Fibroblast of skin of left biceps (primary cell): ENCODE measurements at places on chromosomes 12 and 14.

GRCh38 chr14:57617510-57617909, 123.9 kb upstream of the CCDC198 start:
- DNase-seq = no peak

DNA sequence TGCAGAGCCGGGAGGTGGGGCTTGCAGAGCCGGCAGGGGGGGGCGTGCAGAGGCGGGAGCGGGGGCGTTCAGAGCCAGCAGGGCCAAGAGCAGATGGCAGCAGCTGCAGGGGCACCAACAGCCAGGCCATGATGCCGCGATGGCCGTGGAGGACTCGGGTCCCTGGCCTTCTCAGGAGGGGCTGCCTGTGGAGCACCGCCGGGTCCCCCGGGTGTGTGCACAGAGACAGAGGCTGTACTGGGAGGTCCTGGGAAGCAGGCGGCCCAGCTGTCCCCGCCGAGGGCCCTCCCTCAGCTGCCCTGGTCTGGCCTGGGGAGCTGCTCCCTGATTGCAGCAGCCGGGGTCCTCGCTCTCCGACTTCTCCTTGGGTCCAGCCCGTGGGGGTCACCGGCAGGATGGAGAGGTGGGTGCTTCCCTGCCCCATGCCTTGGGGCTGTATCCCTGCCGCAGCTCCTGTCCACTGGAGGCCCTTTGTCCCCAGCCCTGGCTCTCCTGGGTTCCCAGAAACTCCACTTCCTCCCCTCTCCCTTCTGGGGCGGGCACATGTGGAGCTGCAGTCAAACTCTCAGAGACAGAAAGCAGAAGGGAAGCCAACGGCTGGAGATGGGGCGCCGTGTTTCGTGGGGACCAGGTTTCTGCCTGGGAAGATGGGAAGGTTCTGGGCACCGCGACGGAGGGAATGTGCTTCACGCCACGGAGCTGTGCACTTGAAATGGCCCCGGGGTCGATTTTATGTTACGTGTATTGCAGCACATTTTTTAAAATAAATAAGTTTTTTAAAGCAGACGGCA, 75.8 kb upstream of the GALNT9 start:
- DNase-seq = no peak

GRCh38 chr14:53022593-53022992, 71.7 kb upstream of the FERMT2 start:
- no peak for DNase-seq

DNA sequence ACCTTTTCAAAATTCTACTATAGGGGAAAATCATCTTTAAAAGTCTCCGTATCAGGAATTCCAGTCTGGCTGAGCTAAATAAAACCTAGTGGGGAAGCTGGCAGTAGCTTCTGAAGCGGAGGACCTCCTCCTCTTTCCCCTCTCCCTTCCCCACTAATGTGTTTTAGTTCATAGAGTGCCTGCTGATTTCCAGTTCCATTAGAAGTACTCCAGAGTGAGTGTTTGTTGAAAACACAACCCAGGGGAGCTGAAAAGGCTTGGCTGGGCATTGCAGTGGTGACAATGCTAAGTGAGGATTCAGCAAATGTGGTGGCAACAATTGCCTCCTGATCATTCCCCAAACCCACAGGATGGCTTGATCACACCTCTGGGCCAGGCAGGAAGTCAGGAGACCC, 144.2 kb upstream of the FRMD6 start:
- no peak for DNase-seq

DNA sequence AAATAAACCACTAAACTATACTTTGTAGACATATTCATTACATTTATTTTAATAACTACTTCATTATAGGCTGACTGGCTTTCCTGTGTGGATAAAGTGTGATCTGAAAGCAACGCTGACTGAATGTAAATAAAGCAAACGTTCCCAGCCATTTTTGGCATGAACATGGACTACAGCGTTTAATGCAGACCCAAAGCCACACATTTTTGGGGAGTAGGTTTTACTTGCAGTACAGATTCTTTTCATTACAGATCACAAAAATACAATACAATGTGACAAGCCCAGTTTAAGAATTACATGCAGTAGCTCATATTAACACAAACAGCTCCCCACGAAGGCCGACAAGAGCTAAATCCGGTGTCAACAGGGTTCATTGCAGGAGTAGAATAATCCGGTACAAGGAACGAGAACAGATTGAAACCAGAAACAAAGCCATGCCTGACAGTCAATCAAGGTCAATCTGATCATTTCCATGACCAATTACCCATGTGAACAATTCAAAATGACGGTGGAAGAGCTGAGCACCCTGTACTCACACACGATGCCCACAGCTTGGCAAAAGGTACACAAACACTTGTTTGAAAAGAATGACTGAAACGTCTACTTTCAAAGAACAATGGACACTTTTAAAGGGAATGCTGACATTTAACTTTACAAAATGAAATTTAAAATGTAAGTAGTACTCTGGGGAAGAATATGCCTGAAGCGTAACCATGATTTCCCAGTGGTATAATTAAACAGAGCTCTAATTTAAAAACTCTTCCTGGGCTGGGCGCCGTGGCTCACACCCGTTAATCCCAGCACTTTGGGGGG, 5.3 kb downstream of the BAG5 start:
- DNase-seq = no peak

DNA sequence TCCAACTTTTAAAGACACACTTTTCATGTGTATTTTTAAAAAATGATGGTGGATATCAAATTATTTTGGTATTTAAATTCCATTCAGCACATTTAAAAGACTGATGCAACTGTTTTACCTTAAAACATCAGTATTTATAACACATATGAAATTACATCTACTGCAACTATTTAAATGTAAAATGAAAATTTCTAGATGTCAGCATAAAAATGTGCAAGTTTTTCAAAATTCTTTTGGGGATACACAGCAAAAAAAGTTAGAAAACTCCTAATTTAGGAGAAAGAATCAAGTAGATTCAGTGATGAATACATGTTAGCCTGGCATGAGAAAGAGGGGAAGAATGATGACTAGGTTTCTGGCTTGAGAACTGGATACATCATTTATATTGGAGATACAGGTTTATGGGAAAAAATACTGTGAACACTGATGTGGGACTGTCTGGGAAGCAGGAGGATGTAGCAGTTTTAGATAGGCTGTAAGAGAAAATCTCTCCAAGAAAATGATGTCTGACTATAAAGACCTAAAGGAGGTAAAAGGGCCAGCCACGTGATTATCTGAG, 9.2 kb downstream of the SOS2 start:
- DNase-seq = peak; percentile 4

GRCh38 chr12:65946821-65947220, 122.5 kb downstream of the HMGA2 start:
- DNase-seq = no peak

GRCh38 chr14:72515779-72516770, 377.8 kb downstream of the DPF3 start:
- no peak for DNase-seq

GRCh38 chr12:94254270-94254669, 105.9 kb downstream of the PLXNC1 start:
- no peak for DNase-seq

DNA sequence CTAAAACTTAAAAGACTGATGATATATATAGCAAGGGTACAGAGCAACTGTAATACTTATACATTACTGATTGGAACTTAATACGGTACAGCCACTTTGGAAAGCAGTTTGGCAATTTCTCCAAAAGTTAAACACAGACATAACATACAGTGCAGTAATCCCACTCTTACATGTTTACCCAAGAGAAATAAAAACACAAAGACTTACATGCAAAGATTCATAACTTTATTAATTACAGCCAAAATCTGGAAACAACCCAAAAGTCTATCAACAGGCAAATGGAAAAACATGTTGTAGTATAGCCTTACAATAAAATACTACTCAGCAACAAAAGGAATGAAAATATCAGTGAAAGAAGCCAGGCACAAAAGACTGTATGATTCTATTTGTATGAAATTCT, 84.6 kb downstream of the GARIN6 start:
- DNase-seq = no peak

DNA sequence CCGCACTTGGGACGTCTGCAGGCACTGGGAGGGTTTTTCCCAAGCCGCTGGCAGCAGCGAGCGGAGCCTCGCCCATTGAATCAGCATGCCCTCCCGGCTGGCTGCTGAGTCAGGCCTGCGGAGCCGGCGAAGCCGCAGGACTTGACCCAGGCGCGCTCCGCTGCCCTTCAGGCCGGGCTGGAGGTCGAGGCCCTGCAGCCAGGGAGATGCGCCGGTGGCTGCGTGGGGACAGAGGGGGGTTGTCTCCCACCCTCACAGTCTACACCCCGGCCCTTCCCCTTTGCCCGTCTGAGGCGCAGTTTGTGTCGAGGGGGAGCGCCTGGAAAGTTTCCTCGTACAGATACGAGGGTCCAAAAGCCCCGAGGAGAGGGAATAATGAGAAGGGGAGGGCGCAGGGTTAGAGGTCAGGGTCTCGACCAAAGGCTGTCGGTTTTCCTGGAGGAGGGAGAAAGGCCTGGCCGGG, 759 bp upstream of the KLC1 start:
- DNase-seq = no peak

DNA sequence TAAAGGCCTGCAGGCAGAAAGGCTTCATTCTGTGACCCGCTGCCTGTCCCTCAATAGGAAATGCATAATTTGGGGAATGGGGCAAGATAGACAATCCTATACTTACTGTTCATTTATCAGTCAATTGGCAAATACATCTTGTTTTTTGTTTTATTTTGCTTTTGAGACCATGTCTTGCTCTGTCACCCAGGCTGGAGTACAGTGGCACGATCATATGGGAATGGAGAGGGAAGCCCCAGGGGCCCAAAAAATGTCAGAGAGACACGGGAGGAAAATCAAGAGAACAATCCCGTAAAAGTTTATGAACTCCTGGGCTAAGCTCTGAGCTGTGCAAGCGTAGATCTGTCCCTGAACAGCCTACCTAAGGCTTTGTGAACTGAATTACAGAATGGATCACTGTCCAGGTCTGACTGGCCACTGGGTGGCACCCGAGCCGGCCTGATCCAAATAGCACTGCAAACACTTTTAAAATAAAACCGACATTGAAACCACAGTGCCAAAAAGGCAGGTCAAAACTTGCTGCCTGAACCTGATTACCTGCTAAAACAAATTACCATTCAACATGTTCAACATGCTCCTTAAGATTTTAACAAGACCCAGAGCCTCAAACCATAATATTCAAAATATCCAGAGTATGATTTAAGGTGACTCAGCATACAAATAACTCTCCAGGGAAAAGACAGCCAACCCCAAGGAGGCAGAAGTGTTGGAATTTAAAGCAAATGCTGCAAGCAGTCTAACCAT, 11.8 kb downstream of the COPS7A start:
- peak; percentile 42 for DNase-seq

DNA sequence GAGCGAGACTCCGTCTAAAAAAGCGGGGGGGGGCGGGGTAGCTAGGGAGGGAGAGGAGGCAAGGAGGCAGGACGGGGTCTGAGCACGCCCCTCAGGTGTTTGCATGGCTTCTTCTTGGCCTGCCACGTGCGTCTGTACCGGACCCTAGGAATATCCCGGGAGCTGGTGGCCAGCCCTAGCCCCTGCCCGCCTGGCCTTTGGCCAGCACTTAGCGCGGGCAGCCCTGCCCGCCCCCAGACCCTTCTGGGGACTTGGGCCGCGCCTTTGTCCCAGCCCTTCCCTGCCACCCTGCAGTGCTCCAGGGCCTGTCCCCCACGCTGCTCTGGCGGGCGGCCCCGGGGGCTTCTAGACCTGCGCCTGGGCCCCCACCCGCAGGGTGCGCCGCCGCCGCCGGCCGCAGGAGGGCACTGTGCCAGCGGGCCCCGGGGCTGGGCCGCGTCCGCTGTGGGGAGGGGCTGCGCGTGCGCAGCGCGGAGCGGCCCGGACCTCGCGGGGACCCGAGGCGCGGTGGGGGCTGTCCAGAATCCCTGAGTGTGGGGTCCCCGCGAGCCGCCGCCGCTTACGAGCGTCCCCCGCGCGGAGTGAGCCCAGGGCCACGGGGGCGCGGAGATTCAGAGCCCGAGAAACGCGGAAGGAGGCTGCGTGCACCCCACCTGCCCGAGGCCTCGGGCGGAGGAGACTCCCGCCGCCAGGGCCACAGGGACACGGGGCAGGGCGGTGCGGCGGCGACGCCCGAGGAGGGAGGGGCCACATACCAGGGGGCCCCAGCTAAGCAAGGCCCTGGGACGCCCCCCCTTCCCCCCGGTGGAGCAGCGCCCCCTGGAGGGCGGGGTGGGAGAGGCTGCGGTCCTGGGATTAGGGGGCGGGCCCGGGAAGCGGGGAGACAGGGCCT, 21.0 kb downstream of the SLC25A29 start:
- no peak for DNase-seq

DNA sequence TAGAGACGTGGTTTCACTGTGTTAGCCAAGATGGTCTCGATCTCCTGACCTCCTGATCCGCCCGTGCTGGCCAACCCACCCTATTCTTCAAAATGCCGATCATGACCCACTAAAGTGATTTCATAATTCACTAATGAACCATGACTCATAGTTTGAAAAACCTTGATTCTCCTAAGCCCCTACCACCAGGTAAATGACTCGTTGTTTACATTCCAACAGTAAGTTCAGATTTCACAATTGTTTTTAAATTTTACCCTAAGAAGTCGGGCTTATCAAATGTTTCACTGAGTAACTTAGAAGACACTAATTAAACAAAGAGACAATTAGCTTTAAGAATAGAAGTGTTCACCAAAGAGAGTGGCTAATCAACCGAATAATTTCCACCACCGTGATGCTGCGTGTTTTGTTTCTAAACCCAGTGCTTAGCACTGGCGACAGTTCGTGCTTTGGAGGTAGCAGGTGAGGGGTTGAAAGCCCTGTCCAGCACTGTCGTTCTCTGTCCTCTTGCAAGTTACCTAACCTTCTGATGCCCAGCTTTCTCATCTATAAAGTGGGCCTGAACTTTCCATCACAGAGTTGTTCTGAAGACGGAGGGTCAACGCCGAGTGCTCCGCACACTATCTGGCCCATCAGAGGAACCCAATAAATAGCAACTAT, 136.5 kb downstream of the NTF3 start:
- DNase-seq = no peak

GRCh38 chr12:41709463-41710285, 435.0 kb downstream of the GXYLT1 start:
- no peak for DNase-seq

GRCh38 chr12:41850046-41850445, 294.6 kb downstream of the GXYLT1 start:
- no peak for DNase-seq

DNA sequence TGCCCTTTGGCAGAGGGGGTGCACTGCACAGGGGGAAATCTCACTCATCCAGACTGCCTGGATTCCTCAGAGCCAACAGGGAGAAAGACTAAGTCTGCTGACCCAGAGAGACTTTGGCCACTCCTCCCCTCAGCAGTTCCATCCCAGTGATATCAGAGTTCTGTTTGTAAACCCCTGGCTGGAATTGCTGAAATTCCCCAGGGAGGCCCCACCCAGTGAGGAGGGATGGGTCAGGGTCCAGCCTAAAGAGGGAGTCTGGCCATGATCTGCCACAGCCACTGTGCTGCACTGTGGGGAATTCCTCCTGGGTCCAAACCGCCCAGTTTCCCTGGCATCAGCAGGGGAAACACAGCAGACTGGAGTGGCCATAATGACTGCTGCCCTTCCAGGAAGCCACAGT, 54.9 kb upstream of the USP15 start:
- DNase-seq = no peak

DNA sequence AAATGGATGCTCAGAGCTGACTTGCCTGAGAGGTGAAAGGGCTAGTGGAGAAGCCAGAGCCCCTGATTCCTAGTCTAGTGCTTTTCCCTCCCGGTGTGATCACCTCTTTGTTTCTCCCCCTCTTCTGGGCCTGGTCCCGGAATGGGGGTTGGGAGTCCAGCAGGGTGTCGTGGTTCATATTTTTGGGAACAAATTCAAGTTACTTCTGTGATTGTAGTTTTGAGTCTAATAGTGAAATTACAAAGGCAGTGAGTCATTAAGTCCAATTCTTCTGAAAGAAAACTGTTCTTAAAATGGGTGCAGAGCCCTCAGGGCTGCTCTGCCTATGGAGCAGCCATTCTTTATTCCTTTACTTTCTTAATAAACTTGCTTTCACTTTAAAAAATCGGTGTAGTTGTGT, 7.6 kb downstream of the SUSD6 start:
- no peak for DNase-seq
